ENCODE measurements at places on chromosomes 6 and 20.
A peak's percentile ranks its signal among the peaks of the same experiment; 100 is the strongest.

GRCh38 chr6:80767808-80768207 is 661.3 kb downstream of the BCKDHB start:
- DNase-seq, result peak; percentile 7

GRCh38 chr6:41061196-41061726 is 8.3 kb downstream of the APOBEC2 start:
- no peak for DNase-seq

DNA sequence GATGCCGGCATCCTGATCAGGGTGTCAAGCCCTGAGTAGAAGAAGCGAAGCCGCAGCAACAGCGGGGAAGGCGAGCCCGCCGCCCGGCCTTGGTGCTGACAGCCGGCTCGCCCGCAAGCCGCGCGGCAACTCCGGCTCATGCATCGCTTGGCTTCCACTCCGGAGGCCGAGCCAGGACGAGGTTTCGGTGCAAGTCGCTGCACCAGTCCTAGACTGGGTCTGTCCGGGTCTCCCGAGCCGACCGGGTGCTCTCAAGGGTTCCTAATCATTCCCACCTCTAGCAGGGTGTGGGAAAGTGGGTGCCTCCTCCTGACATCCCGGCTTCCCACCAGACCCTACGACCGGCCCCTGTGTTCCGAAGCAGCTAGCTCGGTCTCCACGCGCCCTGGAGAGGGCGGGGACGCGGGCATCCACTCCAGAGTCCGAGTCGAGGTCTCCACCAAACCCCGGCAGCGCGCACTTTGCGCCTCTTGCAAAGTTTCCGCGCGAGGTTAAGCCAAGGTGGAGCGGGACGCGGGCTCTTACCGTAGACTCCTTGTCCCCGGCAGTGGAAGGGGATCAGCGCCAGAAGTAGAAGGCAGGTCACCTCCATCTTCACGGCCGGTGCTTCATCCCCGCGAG is 1.4 kb downstream of the MDGA1 start:
- no peak for DNase-seq

GRCh38 chr6:14658886-14659561 is 541.5 kb downstream of the CD83 start:
- DNase-seq, result no peak

GRCh38 chr6:142845143-142845571 is 99.8 kb downstream of the HIVEP2 start:
- DNase-seq, result no peak

GRCh38 chr6:160261991-160262680 is 3.5 kb upstream of the SLC22A2 start:
- DNase-seq, result no peak

GRCh38 chr6:167103041-167103891 is 19.6 kb upstream of the CCR6 start:
- DNase-seq, result no peak

DNA sequence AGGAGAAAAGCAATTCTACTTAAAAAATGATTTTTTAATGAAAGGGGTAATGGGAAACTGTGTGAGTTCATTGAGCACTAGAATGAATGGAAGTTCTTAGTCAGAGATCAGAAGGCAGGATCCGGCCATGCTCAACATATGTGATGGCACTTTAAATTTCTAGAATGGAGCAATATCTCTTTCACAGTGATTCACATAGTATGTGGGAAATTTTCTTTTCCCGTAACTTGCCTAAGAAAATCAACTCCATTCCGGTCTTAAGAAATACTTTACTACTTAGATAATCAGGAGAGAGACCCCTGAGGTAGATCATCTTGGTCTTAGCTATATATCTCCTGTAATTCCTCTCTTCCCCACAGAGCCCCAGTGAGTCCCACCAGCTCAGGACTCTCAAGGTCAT is 131.8 kb downstream of the SCML4 start:
- peak; percentile 34 for DNase-seq

DNA sequence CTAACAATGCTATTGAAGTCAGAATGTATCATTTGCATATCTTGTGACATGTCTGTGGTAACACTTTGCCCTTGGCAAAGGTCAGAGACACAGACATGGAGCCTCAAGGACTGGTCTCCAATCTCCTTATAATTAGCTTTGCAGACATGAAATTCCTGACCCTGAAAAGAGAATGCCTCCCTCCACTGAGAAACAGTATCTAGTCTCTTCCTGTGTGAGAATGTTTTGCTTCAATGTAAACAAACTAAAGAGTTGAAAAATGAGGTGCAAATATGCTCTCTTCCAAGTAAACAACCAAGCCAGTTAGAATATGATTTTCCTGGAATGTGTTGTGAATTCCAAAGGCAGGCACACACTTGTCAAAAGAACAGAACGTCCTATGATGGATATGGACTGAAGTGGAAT is 407.1 kb upstream of the MARCKS start:
- DNase-seq, result no peak

GRCh38 chr6:26165261-26165790 is 78.1 kb downstream of the HFE start:
- no peak for DNase-seq
